ENCODE measurements at places on chromosomes 7 and 10.
A peak's percentile ranks its signal among the peaks of the same experiment; 100 is the strongest.

GRCh38 chr7:11858622-11859302 is 26.8 kb upstream of the THSD7A start:
- no peak for DNase-seq

DNA sequence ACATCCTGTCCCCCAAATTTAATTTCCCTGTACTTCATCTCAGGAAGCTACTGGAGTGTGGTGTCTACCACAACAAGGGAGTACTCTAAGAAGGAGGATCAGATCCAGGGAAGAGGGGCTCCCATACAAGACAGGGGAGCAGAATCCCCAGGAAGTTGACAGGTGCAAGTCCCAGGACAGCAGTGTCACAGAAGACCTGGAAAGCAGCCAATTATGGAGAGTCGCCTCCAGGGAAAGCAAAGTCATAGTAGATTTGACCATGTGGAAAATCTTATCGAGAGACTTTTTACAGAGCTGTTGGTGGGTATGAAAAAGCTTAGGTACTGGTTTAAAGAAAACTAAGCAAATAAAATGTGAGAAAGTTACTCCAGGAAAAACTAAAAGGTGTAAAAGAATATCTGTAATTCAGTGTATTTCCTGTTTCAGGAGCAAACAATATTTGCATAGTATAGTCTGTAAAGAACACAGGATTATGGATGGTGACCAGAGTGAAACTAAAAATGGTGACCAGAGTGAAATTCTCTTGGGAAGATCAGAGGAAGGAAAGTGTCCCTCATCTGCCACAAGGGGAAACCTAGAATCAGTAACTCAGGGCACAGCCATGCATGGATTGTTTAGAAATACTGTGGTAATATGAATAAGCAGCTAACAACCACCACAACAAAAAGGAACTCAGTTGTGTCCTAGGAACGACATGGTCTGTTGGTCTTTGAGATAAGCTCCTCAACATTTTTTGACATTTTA is 44.5 kb downstream of the LANCL2 start:
- no peak for DNase-seq

DNA sequence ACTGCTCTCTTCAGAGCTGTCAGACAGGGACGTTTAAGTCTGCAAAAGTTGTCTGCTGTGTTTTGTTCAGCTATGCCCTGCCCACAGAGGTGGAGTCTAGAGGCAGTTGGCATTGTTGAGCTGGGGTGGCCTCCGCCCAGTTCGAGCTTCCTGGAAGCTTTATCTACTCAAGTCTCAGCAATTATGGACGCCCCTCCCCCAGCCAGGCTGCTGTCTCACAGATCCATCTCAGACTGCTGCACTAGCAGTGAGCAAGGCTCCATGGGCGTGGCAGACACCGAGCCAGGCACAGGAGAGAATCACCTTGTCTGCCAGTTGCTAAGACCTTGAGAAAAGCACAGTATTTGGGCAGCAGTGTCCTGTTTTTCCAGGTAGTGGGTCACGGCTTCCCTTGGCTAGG is 98.1 kb downstream of the SDHAF3 start:
- DNase-seq: no peak

GRCh38 chr7:132024290-132024689 is 467.9 kb upstream of the PODXL start:
- DNase-seq: no peak

GRCh38 chr7:140604760-140605159 is 35.9 kb downstream of the DENND2A start:
- DNase-seq: no peak

DNA sequence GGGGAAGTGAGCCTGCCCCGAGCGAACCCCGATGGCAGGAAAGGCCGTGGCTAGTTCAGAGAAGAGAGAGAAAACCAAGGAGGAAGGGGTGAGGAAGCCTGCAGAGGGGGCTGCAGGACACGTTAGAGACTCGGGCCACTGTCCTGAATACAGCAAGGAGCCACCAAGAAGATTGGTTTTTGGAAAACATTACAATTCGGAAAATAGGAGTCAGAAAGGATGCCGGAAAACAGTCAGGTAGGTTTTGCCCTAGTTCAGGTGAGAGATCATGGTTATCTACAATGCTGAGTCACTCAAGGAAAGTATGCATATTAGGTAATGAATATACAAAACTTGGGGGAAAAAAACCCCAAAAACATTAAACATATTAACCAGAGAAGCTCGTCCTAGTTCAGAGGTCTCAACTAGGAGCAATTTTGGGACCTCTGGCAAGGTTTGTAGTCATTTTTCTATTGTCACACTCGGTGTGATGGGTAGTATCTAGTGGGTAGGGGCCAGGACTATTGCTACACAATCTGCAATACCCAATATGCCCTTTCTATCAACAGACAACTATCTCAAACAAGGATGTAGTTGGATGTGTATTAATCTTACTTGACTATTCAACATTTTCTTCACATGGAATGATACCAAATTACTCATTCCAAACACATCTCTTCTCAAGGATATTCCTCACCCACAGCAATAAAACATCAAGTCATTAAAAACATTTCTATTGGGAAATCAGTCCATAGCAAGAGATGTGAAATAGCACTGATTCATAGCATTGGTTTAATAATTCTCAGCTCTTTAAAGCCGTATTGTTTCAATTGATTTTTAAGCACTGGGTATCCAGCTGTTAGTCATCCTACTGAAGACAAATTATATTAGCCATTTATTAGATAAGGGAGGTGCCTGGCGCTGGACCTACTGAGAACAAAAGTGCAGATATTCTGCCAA is 74.4 kb upstream of the RSU1 start:
- DNase-seq: peak; percentile 75

GRCh38 chr7:19378345-19378714 is 233.1 kb upstream of the FERD3L start:
- no peak for DNase-seq

DNA sequence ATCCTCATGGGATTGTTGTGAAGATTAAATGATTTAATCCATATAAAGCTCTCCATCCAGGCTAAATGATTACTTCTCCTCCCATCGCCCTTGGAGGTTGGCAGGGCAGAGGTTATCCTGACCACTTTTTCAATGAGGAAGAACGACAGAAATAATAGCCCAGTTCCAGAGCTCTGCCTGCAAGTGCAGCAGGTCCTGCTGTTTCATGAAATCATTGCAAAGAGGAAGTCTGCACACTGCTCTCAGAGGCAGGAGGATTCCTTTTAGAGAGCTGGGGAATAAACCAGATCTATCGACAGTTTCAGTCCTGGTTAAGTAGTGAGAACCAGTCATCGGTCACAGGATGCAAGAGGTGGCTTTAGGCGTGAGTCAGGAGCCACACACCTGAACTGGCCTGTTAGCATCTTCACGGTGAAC is 25.0 kb upstream of the CDH23 start:
- DNase-seq: no peak

DNA sequence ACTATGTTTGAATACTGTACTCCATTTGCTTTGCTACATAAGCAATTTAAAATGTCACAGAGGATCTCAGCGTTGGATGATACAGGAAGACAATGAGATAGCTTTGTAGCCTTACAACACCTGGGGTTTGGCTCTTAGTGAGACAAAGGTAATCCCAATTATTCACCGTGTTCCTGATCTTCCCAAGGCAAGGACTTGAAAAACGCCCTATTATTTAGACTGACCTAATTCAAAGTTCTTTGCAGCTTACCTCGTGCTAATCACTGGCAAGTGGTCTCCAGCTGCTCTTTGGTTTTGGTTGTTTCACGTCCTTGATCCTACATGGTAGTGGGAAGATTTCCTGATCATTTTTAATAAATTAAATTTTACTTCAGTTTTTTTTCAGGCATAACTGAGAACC is 23.0 kb upstream of the C7orf33 start:
- DNase-seq: no peak

DNA sequence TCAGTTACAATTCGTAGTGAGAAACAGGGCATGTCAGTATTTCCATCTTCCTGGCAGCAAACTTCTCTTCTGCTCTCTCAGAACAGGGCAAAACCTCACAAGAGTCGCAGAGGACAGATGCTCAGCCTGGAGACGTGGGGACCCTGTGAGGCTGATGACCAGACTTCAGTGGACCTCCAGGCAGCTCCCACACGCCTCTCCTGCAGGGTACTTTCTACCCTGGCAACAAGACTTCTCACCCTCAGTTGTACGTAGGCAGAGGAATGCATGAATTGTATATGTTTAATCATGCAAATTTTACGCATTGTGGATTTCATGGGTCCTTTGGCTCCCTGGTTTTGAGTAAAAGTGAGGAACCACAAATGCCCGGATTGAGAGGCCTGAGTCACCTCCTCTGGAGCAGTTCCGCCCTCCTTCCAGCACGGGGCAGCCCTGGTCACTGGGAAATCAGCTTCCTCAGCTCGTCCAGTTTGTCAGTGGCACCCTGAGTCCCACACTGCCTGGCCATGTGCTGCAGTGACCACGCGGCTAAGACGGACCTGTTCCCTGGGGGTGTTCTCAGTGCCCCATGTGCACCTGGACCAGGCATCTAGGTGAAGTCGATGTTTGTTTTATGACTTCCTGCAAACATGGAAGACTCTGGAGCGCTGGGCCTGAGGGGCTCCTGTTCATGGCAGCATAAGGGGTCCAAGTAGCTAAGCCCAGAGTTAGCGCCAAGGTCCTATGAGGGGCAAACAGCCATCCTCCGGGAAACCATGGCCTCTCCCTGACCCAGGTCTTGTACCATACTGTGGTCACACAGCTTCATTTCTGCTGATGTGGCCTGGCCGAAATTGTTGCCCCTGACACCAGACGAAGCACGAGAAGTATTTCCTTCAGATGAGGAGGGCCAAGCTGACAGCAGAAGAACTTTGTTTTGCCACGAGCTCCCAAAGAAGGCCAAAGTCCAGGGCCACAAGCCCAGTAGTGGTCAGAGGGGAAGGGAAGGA is 165.1 kb downstream of the TNS3 start:
- DNase-seq: no peak

DNA sequence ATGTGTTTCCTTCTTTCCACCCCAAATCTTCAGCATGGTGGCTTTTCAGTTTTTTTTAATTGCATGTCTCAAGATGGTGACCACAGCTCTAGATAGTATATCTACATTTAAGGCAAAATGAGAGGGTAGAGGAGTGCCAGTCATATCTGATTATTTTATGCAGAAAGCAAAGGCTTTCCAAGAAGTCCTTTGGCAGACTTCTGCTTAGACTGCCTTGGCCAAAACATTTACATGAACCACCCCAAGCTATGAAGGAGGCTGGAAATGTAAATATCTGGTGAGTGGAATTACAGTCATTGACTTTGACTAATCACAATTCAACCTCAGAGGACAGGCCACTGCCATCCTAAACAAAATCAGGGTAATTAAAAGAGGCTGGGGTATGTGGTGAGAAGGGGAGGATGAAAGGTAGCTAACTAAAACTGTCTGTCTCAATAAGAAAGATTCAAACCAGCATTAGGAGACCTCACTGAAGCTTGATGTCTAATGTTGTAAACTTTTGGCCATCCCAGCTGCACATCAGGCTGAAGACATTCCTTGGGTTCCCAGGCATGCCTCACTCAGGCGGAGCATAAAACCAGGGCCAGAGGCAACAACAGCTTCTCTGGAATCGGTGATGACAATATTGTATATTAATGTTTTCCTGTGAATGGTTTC is 53.4 kb downstream of the PPP1R3C start:
- no peak for DNase-seq

DNA sequence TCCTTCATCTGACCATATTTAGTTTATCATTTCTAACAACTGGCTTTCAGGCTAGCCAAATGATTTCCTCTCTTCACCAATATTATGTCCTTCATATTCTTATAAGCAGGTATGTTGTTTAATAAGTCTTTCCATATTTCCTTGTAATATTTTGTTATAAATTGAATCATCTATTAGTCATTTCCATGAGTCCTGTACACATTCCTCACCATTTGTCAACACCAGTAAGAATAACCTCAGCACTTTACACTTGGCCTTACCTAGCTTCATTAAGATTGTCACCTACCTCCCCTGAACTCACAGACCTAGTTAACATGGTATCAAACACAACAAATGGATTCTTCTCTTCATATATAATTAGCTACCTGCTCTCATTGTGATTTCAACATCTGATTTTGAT is 282.3 kb downstream of the SEMA3D start:
- no peak for DNase-seq

- no peak for DNase-seq
These were observed 51.6 kb downstream of the TES start for GRCh38 chr7:116261904-116262303.

DNA sequence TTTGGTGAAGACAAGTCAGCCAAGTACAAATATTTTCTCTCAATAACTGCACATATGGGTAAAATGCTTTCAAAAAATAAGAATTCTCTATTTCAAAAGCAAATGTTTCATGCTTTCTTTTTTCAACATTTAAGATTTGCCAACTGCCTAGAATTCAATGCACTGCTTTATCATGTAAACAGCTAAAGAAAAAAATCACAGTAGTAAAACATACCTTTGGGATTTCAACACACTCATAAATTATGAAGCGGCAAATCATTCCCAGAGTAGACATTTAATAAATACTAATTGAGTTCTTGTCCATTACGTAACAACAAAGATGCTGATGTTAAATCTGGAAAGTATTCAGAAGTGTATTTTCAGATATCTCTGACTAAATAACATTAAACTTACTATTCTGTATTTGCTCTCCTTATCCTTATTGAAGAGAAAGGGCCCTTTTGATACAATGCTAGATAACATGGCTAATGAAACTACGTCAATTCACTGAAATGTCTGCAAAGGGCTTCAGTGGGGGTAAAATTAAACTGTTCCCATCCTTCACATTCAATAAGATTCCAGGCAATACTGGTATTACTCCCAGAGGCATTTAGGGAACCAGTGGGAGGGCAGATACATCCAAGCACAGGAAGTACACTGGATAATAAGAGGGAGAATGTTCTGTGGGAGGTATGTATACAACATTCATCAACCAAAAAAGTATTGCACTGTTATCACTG is 13.9 kb downstream of the NAPEPLD start:
- no peak for DNase-seq

DNA sequence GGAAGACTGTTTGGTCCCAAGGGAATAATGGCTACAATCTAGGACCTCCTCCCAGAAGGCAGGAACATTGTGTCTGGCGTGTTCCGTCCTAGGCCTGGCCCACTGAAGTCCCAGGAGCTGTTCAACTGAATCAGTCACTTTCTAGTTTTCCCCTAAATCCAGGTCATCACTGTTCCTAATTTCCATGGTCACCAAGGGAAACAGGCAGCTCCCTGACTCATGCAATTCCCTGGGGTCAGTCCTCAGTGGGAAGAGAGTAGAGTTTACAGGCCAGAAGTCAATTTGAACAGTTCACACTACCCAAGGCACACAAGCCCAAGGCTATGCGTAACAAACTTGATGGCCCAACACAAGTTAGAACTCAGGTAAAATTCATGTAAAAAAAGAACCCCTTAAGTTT is 44.0 kb downstream of the CREB3L2 start:
- DNase-seq: no peak

GRCh38 chr7:120395526-120396019 is 122.6 kb downstream of the KCND2 start:
- DNase-seq: no peak

- no peak for DNase-seq
These were observed 141.4 kb upstream of the PRKCQ start for GRCh38 chr10:6721480-6721879.

- DNase-seq: no peak
These were observed 41.4 kb downstream of the GSDME start for GRCh38 chr7:24715661-24716479.

DNA sequence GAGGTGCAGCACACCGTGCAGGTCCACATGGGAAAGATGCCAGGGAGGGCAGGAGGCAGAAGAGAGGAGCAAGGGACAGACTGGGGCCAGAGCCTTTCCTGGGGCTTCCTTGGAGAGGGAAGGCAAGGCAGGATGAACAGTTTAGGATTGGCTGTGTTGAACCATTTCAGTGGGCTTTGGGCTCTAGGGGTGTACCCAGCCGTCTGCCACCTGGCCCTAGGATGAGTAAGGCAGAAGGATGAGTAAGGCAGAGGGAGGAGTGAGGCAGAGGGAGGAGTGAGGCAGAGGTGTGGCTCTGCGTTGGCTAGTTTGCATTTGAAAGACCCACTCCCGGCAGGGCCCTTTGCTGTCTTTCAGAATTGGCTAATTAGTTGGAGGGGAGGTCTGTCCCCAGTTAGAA is 31.5 kb upstream of the PRF1 start:
- no peak for DNase-seq
